NCI-H2171 treated with DMSO at 0.1 percent for 48 hours (cell line): ENCODE measurements at places on chromosomes 3 and 15.

- DNase-seq, result no peak
Measured at GRCh38 chr15:80831192-80831591, 52.0 kb downstream of the CEMIP start.

DNA sequence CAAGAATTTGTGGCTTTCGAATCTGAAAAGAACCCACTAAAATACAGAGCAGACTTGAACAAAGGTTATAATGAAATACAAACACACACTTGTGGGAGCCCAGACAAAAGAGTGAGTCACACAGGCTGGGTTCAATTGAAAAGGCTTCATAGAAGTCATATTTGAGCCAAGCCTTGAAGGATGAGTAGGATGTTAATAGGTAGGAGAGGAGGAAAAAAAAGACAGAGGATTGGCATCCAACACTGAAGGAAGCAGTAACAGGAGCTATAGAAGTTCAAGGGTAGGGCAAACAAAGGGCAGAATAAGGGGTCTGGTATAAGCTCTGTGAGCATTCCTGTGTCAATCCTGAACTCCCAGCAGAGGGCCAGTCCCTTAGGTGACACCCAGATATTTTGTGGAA is 325.4 kb downstream of the FOXP1 start:
- no peak for DNase-seq

DNA sequence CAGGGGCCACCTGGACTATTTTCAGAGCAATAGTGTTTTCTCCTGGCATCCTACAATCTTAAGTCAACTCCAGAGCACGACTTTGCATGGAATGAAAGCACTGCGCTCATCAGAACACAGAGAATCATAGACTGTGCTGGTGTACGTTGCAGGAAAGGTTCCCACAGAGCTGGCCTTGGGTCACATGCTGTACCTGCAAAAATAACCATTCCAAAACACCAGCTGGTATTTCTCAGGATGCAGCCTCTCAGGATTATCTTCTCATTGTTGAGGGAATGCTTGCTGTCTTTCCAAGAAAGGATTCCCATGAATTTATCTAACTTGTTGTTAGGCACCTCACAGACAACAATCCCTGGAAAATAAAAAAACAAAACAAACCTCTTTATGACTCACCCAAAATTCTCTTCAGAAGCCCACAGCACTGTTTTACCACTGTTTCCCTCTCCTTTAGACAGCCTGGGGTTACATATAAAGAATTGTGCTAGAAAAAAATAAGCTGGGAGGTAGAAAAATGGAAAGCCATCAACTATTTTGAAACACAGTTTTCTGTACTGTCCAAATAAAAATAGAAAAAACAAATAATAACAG is 131.7 kb downstream of the ATP8B4 start:
- no peak for DNase-seq

GRCh38 chr3:156685198-156685597 is 10.8 kb downstream of the TIPARP start:
- no peak for DNase-seq

DNA sequence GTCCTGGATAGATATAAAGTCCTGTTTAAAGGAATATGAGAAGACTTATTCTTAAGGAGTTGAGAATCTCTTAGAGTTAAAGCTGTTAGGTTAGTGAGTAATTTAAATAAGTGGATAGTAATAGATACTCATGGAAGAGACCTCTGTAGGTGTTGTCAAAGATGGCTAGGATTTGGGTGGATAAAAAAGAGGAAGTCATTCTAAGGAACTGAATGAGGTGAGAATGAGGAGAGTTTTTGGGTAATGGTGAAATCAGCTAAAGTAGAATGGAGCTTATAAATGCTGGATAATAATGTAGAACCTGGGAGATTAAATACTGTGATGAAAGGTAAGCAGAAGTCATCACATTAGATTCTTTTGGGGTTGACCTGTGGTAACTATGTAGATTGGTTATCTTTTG is 8.1 kb downstream of the ARIH1 start:
- no peak for DNase-seq

DNA sequence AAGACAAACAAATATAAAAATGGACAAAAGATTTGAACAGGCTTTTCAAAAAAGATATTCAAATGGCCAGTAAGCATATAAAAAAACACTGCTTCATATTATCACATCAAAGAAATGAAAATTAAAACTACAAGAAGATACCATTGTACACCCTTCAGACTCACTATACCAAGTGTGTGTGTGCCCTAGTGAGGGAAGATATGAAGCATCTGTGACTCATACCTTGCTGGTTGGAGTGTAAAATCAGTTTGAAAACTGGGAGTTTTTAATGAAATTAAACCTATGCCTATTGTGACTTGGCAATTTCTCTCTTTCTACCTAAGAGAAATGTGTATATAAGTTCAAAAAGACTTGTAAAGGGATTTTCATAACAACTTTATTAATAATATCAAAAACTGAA is 23.5 kb upstream of the SLC15A2 start:
- no peak for DNase-seq

DNA sequence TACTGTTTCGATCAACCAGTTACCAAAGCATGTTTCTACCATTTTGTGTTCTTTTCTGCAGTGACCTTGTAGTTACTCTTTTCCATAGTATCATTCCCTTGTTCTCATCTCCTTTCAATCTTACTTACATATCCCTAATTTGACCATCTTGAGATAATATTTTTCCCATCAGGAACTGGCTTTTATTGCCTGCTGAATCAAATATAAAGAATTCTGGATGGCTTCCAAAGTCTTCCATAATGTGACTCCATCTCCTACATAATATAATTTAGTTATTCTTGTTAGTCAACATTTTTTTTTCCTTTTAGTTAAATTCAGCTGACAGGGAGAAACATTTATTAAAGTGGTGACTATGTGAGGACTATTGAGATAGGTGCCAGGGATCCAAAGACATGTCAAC is 7.0 kb downstream of the USP8 start:
- no peak for DNase-seq

- DNase-seq, result no peak
Measured at GRCh38 chr3:14042680-14043079, 82.0 kb downstream of the CHCHD4 start.

GRCh38 chr15:101660005-101660404 is 7.8 kb upstream of the TM2D3 start:
- peak; percentile 52 for DNase-seq

DNA sequence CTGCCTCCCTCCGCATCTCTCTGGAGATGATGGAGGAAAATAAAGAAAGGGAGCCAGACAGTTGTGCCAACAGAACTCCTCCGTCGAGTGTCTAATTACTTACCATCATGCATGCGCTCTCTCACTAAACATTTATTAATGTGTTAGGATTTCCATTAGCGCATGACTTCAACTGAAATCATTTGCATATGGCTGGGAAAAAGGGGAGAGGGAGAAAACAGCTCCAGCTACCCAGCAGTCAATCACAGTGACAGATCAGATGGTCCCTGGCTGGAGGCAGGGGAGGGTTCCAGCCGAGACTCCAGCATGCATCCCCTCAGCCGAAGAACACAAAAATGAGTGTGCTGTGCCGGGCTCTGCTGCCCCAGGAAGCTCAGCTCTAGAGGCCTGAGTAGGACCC is 6.8 kb upstream of the RHO start:
- DNase-seq, result peak; percentile 76

GRCh38 chr15:93706495-93707292 is 524.7 kb upstream of the MCTP2 start:
- no peak for DNase-seq

GRCh38 chr3:78086150-78086549 is 1046.3 kb downstream of the ROBO2 start:
- no peak for DNase-seq

- DNase-seq, result no peak
Measured at GRCh38 chr3:13501056-13501455, 20.9 kb downstream of the HDAC11 start.

DNA sequence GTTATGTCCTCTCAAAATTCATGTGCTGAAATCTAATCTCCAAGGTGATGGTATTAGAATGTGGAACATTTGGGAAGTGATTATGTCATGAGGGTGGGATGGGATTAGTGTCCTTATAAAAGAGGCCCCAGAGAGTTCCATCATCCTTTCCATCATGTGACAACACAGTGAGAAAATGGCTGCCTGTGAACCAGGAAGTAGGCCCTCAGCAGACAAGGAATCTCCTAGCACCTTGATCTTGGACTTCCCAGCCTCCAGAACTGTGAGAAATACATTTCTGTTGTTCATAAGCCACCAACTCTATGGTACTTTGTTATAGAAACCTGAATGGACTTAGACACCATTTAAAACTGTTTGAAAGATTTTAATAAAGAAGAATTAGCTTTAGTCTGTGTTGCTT is 20.8 kb downstream of the SUCNR1 start:
- no peak for DNase-seq

GRCh38 chr15:74383695-74384565 is 16.5 kb upstream of the CYP11A1 start:
- no peak for DNase-seq

GRCh38 chr15:52100807-52101442 is 11.7 kb downstream of the BCL2L10 start:
- no peak for DNase-seq

DNA sequence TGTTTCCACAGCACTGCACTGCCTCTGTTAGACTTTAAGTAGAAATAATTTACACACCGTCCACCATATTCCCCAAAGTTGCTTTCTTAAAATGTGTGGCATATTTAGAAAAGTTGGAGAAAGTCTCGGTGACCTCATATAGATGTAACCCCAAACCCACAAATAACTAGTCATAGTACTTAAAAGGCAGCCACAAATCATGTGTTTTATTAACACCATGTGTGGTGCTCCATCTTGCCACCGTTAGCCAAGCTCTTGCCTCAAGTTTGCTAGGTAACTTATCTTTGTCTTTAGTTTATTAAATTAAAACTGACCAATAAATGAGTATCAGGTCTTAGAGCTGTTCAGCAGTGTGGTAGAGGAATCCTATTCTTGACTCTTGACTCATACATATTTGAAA is 257.9 kb downstream of the UBE2E2 start:
- DNase-seq, result no peak

DNA sequence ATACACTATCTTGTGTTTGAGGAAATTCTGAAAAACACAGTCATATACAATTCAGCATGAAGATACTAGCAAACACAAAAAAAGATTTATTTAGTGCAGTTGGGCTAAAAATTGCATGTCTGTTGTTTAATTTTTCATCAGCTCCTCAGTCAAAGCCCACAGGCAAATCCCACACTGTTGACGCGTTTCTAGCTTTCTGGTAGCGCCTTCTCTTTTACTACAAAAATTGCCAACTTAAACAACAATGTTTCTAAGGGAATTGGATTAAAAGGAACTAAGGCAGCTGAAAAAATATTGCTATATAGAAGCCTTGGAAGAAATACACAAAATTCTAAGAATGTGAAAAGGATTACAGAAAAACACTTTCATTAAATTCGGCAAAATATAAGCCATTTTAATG is 196.7 kb upstream of the P2RY1 start:
- no peak for DNase-seq

GRCh38 chr3:130621824-130622223 is 104.8 kb downstream of the COL6A6 start:
- DNase-seq, result no peak

- no peak for DNase-seq
Measured at GRCh38 chr3:147304756-147305155, 101.6 kb downstream of the ZIC4 start.

- DNase-seq, result no peak
Measured at GRCh38 chr3:100006570-100007271, 107.6 kb downstream of the FILIP1L start.

GRCh38 chr3:64388886-64389285 is 163.6 kb upstream of the PRICKLE2 start:
- DNase-seq, result no peak

DNA sequence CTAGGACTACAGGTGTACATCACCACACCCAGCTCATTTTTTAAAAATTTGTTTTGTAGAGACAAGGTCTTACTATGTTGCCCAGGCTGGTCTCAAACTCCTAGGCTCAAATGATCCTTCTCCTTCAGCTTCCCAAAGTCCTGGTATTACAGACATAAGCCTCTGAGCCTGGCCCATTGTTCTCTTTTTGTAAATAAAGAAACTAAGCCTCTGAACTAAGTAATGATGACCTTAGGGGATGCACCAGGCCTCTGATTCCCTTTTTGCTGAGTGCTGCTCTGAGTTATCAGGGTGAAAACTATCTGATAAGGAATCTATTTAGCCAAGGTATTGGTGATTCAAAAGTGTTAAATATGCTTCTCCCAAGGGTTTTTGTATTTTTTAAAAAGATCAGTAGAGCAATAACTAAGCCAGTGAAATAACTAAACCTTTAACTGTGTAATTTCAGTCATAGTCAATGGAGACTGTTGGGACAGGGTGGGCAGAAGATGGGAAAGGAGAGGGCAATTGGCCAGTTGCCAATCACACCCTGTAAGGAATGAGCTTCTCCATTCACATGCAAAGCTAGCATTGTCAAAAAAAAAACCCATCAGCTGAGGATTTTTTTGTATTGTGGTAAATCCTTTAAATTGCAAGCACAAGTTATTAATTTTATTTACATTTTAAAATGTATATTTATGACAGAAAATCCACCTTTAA is 194.8 kb upstream of the PFN2 start:
- no peak for DNase-seq

DNA sequence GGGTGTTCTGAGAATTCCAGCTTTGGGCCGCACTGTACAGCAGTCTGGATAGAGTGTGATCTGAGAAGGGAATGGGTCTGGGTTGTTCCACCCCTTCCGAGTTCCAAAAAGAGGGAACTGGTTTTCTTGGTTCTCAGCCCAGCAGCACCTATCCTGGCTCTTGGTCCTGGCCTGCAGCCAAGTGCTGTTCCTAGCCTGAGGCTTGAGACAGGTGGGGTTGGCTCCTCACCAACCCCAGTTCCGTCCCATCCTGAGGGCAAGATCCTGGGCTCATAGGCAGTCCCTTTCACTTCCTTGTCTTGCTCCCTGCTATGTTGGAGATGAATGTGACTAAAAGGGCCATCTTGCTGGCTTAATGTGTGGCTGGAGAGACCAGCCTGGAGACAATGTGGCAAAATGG is 15.2 kb downstream of the IVD start:
- peak; percentile 59 for DNase-seq

DNA sequence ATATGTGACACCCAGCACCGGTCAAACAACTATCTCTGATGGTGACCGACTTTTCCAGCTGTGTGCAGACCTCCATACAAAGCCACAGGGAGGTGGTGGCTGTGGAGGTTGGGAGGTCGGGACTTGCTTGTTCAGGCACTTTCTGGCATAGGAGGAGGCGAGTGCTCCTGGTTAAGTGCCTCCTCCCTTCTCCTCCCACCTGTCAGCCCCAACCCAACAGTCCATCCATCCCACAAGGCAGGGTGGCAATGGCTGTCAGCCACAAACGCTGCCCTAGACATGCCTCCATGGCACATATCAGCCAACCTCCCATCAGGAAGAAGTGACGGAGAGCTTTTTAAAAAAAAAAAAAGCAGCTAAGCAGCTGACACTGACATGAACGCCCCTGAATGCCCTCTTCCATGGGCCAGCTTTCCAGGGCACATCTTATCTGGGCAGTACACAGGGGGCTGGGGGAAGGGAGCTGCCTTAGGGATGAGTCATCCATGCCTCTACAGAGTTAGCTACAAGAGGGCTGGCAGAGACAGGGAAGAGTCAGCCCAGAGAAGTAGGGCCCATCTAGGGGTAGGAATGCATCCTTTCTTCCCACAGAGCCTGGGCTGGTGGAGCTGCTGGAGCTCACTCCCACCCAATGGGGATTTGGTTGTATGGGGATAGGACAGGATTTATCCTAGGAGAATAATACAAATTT is 41.2 kb downstream of the CCDC12 start:
- no peak for DNase-seq
